ENCODE measurements at places on chromosomes 7 and 10. TPM values are rescaled to one million over a fixed set of nuclear protein-coding genes. Genes with fewer than 3 reads are reported as not detected.

Gene OPALIN
- not detected for total RNA-seq

Gene CAV2
- 139 TPM for total RNA-seq

Gene CYP2W1
- 1.6 TPM for total RNA-seq

Gene BCL7B
- total RNA-seq: 38.6 TPM

Gene VAX1
- not detected for total RNA-seq

Gene MRC1
- 35.8 TPM for total RNA-seq

Gene VPS37D
- total RNA-seq: 4.5 TPM

Gene AGAP9
- total RNA-seq: 22.8 TPM

Gene EPHA1
- total RNA-seq: 0.22 TPM

Gene MSMB
- total RNA-seq: not detected

DNA sequence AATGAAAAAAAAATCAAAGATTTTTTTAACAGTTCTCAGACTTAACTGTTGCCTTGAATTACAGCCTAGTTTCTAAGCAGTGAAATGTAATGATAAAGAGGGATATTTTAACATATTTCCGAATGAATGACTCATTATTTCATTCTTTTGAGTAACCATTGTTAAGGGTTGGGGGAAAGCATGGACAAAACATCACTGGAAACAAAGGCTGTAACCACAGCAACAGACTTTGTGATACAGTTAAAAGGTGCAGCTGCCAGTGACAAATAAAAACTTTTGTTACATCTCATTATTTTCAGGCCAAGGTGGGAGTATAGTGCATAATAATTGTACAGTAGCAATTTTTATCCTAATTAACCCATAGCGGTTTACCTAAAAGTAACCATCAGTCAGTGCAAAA lies 172.6 kb downstream of the LRRTM3 start:
- no peak for DNase-seq

DNA sequence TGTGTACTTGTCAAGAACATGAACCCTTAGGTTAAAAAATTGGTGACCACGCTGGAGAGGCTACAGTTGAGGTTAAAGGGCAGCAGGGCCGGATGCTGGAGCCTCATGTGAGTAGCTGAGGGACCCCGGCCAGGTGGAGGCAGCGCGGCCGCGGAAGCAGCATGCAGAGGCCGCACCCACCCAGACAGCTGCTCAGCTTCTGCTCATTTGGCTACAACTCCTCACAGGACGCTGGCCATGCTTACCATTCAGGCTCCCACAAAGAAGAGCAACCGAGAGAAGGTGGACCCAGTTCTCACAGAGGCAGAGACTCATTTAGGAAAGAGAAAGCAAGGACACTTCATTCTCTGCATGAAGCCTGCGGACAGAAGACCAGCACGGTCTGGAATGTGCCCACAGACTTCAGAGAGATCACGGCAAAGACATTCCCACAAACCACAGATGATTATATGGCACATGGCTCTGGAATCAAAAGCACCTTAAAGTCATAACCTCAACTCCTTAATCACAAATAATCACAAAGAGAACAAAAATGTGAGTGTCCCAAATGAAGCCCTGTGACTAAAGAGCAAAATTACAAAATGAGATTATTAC lies 94.4 kb downstream of the VOPP1 start:
- no peak for DNase-seq

DNA sequence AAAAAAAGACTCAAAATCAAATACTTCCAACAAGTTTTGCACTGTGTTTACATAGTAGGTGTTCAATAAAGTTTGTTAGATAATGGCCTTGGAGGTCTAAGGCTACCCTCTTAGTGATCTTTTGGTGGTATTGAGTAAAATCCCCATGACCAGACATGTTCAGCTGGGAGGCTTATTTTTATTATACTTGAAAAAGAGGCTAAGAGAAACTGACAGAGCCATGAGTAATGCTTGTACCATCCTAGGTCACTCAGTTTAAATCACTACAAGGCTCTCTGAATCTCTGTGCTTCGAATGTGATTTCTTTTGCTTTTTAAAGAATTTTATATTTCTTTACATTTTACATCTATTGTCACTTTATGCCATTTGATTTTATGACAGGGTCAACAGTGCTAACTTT lies 90.5 kb downstream of the TWIST1 start:
- DNase-seq: no peak

DNA sequence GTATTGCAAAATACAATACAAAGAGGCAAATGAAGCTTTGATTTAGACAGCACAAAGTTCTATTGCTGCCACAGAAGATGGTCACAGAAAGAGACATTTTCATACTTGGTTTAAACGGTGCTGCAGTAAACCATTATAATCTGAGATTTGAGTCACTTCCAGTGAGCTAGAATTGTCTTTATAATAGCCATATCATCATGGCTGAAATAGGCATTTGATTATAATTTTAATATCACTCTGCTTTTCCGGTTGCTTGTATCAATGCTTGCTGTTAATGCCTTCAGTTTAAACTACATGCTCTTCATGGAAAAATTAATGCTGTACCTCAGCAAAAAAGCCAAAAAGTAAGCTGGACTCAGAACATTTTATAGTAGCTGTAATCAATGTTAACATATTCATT lies 48.5 kb downstream of the CPEB3 start:
- no peak for DNase-seq

- DNase-seq: no peak
These were observed 9.9 kb downstream of the AIFM2 start for GRCh38 chr10:70122742-70123141.

DNA sequence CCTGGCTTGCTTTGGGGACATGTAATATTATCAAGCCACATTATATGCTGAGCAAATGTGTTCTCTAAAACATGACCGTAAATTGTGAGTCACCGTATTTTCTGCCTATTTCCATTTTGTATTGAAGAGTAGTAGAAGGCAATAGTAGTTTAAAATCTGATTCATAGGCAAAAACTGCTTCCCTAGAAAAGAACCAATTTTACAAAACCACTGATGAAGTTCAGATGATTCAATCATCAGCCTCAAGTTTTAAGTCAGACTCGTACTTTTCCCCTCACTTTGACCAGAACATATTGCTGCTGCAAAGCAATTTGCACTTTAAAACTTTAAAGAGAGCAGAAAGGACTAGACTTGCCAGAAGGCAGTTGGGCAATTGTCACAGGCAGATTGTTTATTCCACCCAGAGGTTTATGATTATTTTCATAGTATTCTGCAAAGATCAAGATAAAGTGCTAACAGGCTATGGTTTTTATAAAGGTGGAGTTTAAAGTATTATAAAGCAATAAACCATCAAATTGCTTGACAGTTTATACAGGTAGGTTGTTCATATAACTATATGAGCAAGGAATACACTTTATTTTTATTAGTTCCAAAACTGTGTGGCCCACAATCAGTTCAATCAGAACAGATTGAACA lies 168.2 kb downstream of the ETV1 start:
- DNase-seq: no peak

DNA sequence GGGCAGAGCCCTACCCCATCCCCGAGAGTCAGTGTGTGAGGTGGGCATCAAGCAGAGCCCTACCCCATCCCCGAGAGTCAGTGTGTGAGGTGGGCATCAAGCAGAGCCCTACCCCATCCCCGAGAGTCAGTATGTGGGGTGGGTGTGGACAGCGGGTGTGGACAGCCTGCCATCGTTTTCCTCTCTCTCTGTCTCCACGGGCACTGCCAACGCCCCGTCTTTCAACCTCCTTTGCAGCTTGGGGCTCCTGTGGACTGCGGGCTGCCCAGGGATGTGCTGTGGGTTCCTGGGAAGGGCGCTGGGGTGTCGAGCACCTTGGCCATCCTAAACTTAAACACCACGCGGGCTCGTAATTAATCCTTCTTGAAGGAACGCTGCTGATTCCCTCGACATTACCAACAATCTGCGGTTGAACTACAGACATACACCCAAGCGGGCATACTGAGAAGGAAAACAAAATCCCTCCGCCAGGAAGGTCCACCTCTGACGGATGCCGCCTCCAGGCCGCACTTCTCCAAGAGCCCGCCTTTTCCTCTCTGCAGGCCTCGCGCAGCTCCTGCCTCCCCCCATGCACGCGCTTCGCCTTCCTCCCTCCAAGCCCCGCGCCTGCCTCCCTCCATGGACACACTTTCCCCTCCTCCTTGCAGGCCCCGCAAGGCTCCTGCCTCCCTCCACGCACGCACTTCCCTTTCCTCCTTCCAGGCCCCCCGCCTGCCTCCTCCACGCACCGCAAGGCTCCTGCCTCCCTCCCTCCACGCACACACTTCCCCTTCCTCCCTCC lies 65.1 kb downstream of the ADARB2 start:
- no peak for DNase-seq

- no peak for DNase-seq
These were observed 49.9 kb downstream of the CALML3 start for GRCh38 chr10:5574642-5575131.

DNA sequence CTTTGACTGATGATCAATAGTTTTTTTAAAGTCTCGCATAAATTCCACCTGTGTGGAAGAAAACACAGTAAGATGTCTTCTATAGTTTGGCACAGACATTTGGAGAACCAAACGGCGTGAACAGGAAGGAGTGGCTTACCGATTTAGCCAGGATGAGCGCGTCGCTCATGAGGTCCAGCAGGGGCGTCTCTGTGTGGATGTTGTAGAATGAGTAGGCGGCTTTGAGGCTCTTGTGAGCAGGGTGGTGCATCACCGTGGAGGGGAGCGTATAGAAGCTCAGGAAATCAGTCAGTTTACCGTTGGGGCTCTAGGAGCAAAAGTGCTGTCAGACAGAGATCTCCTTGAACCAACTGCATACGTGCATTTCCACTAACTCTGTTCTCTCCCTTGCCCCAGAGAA lies 15.5 kb downstream of the RPP38 start:
- DNase-seq: no peak

DNA sequence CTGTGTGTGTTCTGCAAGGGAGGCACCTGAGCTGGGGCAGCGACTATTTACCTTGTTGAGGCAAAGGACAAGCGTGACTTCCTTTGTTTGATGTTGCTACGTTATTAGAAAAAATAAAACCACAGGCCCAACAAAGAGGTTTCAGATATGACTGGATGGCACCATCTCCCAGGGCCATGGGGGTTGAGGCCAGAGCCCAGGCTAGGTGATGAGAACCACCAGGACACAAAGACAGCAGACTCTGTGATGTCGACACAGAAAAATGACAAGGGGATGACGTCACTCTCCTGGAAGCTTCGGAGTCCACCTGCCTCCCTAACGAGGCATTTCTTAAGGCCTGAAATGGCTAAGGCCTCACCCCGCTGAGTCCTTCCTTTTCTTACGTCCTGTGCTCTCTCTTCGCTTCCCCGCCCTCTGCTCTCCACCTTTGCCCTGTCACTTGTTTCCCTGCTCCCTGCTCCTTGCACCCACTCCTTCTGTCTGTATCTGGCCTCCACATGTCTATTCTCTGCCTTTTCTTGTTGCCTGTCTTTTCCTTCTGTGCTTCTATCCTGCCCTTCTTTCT lies 83.0 kb upstream of the ADRB1 start:
- DNase-seq: no peak

GRCh38 chr7:156402255-156402654 lies 238.3 kb upstream of the RNF32 start:
- no peak for DNase-seq

DNA sequence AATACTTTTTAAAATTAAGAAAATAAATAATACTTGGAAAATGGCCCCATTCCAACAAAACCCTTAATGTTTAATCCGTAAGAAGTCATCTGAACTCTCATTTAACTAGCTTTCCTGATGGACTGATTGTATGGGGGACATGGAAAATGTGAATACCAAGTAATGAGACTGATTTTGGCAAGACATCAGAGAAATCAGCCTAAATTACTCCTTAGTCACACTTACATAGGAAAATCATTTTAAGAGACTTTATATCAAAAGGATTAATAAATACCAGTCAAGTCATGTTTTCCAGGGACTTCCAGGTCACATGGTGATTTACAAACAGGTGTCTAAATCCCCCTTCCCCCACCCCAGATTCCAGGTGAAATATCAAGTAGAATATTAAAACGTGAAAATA lies 58.2 kb downstream of the GRM8 start:
- DNase-seq: no peak

GRCh38 chr10:48708144-48708543 lies 23.5 kb downstream of the WDFY4 start:
- no peak for DNase-seq

GRCh38 chr7:121313793-121314676 lies 14.8 kb upstream of the WNT16 start:
- no peak for DNase-seq

DNA sequence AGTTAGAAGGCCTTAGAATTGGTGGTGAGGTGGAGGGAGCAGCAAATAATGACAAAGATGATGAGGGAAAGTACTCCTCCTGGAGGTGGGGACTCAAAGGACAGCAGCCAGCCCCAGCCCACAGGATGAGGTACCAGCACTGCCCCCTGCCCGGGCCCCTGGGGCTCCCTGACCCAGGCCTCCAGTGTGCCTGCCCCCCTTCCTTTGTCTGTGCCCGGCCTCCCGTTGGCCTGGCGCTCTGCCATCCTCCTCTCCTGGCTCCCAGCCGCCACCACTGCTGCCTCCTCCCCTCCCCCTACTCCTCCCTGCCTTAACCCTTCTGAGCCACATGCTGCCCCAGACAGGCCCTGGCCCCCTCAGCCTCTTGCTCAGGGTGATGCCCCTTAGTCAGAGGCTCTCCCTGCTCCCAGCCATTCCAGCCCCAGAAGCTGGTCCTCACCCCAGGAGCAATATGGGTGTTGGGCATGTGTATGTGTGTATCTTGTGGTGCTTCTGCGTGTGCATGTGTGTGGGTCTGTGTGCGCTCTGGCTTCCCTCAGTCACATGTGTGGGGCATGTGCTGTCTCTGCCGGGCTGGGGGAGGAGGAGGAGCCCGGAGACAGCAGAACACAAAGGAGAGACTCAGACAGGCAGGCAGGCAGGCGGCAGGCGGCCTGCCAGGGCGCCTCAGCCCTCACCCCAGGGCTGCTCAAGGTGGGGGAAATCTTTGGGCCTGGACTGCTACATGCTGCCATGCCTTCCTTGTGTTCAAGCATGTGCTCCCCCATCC lies 2.6 kb downstream of the LDB1 start:
- DNase-seq: peak; percentile 93

GRCh38 chr7:23403970-23404369 lies 66.3 kb downstream of the IGF2BP3 start:
- DNase-seq: no peak

- no peak for DNase-seq
These were observed 7.5 kb upstream of the ZKSCAN1 start for GRCh38 chr7:100007887-100008286.

- DNase-seq: no peak
These were observed 204.0 kb upstream of the PTN start for GRCh38 chr7:137547485-137547884.

DNA sequence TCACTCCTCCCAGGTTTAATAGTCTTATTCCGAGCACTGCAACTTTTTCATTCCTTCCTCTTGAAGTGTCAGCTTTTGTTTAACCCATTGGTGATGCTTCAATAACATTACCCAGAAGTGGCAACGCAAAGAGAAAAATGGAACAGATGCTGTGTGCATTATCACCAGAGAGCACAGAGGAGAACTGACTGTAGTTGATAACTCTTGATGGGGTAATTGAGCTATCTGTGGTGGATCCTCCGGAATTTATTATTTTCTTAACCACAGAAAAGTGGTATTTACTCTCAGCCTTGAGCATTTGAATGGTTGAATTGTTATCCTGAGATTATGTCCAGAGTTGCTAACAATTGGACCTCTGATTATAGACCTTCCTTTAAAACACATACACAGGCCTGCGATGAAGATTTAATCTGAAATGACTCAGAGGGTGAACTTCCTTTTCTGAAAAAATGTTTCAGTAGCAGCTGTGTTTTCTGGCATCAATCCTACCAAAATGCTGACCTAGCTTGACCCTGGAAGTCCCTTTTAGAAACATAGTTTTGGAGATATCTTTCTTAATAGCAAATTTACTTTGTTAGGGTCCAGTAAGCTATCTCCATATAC lies 1584.4 kb upstream of the LRRTM3 start:
- DNase-seq: no peak

GRCh38 chr7:105934572-105935185 lies 28.4 kb upstream of the CDHR3 start:
- no peak for DNase-seq

GRCh38 chr7:47253650-47254080 lies 328.2 kb downstream of the TNS3 start:
- no peak for DNase-seq

Data from sciatic nerve (tissue), 2 donors.